ENCODE measurements at places on chromosomes 11 and 22. TPM values are rescaled to one million over a fixed set of nuclear protein-coding genes. Genes with fewer than 3 reads are reported as not detected.

The C11orf91 gene
- total RNA-seq = 0.27 TPM

The CNTN5 gene
- not detected for total RNA-seq

The GAB2 gene
- 15.9 TPM for total RNA-seq

- no peaks in the 10 kb centered on the region for H3K27me3 ChIP-seq
- H3K4me1 ChIP-seq = peaks cover 56% of the 10 kb centered on the region
- no peak for DNase-seq
- H3K27ac ChIP-seq = peak overlapping the region; percentile 27
- H3K36me3 ChIP-seq = peaks cover 2% of the 10 kb centered on the region
These were observed 3.7 kb downstream of the C1QTNF6 start for GRCh38 chr22:37184380-37184755.

DNA sequence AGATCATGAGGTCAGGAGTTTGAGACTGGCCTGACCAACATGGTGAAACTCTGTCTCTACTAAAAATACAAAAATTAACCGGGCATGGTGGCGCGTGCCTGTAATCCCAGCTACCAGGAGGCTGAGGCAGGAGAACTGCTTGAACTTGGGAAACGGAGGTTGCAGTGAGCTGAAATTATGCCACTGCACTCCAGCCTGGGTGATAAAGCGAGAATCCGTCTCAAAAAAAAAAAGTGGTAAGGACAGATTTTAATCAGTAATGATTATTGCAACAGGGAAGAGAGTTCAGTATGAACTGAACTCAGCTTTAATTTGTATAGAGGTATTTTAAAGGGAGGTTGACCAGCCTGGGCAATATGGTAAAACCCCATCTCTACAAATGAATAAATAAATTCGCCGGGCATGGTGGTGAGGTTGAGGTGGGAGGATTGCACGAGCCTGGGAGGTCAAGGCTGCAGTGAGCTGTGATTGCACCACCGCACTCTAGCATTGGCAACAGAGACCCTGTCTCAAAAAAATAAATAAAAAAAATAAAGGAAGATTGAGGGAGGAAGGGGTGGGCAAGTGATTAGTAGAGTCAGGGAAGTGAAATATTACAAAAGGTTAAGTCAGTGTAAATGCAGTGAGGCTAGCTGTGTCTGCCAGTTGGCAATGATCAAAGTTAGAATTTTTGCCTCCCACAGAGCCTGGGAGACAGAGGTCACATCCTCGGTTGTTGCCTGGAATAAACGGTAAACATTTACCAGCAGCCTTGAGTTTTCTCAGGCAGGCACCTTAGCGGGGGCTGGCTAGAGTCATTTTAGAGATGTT lies 2.6 kb upstream of the MCM5 start:
- H3K4me3 ChIP-seq = no peak overlapping the region
- peaks cover 26% of the 10 kb centered on the region for H3K4me1 ChIP-seq
- H3K36me3 ChIP-seq = peaks cover 20% of the 10 kb centered on the region
- H3K27me3 ChIP-seq = no peaks in the 10 kb centered on the region
- H3K27ac ChIP-seq = no peak overlapping the region
- DNase-seq = no peak

DNA sequence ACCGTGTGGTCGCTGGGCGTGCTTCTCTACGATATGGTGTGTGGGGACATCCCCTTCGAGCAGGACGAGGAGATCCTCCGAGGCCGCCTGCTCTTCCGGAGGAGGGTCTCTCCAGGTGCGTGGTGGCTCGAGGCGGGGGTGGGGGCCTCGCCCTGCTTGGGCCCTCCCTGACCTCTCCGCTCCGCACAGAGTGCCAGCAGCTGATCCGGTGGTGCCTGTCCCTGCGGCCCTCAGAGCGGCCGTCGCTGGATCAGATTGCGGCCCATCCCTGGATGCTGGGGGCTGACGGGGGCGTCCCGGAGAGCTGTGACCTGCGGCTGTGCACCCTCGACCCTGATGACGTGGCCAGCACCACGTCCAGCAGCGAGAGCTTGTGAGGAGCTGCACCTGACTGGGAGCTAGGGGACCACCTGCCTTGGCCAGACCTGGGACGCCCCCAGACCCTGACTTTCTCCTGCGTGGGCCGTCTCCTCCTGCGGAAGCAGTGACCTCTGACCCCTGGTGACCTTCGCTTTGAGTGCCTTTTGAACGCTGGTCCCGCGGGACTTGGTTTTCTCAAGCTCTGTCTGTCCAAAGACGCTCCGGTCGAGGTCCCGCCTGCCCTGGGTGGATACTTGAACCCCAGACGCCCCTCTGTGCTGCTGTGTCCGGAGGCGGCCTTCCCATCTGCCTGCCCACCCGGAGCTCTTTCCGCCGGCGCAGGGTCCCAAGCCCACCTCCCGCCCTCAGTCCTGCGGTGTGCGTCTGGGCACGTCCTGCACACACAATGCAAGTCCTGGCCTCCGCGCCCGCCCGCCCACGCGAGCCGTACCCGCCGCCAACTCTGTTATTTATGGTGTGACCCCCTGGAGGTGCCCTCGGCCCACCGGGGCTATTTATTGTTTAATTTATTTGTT lies 2.4 kb downstream of the PIM3 start:
- H3K4me1 ChIP-seq = peaks cover 29% of the 10 kb centered on the region
- H3K27ac ChIP-seq = peak overlapping the region; percentile 76
- DNase-seq = no peak
- no peaks in the 10 kb centered on the region for H3K27me3 ChIP-seq

DNA sequence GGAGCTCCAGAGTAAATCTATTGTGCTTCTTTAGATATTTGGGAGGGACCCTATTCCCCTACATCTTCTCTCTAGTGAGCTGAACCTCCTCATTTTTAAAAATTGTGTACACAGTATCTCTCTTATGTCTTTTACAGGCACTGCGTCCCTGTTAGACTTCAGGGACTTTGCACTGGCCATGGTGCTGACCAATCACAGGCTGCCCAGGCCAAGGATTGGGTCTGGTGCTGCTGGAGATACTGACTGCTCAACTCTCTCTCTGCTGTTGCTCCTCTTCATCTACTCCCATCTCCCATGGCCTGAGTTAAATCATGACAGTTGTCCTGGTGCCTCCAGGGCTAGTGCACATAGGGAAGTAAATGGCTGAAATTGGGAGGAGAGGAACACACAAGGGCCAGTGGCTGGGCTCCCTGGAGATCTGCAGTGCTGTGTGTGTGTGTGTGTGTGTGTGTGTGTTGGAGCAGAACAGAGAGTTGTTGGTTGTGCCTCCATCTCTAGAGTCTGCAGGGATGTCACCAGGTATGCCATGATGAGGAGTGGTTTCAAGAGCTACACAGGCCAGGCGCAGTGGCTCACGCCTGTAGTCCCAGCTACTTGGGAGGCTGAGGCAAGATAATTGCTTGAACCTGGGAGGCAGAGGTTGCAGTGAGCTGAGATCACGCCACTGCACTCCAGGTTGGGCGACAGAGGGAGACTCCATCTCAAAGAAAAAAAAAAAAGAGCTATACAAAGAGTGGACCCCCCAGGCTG lies 155.3 kb downstream of the ST3GAL4 start:
- no peak for DNase-seq
- H3K27ac ChIP-seq = no peak overlapping the region
- H3K4me1 ChIP-seq = no peaks in the 10 kb centered on the region
- no peak overlapping the region for H3K4me3 ChIP-seq

DNA sequence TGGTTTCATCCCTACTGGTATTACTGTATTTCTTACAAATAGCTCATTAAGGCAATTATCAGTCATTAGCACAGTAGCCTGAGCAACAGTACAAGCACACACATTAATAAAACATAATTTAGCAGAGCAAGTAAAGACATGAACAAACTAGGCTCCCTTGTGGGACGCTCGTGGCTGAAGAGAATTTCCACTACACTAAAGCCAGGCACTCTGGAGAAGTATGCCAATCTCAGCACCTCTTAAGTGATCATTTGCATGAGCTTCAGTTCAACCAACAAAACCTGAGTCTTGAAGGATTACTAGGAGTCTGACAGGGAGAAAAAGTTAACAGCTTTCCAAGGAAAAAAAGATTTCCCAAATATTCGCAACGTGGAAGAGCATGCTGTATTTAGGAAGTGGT lies 109.1 kb downstream of the LARGE1 start:
- H3K4me3 ChIP-seq = no peak overlapping the region
- no peaks in the 10 kb centered on the region for H3K36me3 ChIP-seq
- H3K27me3 ChIP-seq = no peaks in the 10 kb centered on the region

GRCh38 chr11:107011977-107012376 lies 6.3 kb downstream of the GUCY1A2 start:
- H3K27me3 ChIP-seq = peaks cover 12% of the 10 kb centered on the region
- no peaks in the 10 kb centered on the region for H3K4me1 ChIP-seq
- no peak overlapping the region for H3K27ac ChIP-seq

DNA sequence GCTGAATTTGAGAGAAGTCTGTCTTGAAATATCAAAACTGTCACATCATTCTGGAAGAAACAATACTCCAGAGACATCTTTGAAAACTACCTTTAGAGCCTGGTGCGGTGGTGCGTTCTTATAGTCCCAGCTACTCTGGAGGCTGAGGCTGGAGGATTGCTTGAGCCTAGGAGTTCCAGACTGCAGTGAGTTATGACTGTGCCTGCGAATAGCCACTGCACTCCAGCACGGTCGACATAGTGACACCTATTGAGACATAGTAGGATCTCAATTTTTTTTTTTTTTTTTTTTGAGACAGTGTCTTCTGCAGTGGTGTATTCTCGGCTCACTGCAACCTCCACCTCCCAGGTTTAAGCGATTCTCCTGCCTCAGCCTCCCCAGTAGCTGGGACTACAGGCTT lies 11.5 kb upstream of the AIFM3 start:
- no peak for DNase-seq
- H3K27ac ChIP-seq = no peak overlapping the region
- no peak overlapping the region for H3K4me3 ChIP-seq
- H3K4me1 ChIP-seq = peaks cover 6% of the 10 kb centered on the region

DNA sequence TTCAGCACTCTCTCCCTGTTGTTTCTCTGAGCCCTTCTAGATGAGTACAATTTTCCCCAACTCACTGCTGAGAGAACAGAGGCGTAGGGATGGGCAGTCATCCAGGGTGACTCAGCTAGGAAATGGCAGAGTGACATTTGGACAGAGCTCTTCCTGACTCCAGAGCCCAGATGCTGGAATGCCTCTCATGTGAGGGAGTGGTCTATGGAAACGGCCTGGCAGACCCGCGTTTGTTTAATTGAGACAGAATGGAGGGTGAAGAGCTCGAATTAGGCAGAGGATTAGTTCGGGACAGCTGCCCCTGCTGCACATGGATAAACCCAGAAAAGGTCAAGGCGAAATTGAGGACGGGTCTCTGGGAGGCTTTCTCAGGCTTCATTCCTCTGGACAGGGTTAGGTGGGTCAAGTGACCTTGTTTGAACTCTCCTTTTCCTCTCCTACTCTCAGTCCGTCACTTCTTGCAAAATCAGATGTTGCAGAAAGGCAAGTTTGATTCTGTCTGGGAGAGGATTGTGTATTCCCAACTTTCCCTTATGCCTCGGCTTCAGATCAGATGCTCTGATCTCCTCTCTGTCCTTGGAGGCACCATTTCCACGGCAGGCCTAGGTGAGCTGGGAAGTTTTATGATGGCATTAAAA lies 7.6 kb upstream of the LMO2 start:
- H3K36me3 ChIP-seq = no peaks in the 10 kb centered on the region
- no peak for DNase-seq
- H3K27me3 ChIP-seq = peaks cover 59% of the 10 kb centered on the region
- peaks cover 9% of the 10 kb centered on the region for H3K4me1 ChIP-seq
- H3K27ac ChIP-seq = no peak overlapping the region
- no peak overlapping the region for H3K4me3 ChIP-seq
